ENCODE measurements at places on chromosomes 11 and 22.

- DNase-seq, result no peak
Measured at GRCh38 chr11:74460065-74460464, 7.3 kb downstream of the KCNE3 start.

DNA sequence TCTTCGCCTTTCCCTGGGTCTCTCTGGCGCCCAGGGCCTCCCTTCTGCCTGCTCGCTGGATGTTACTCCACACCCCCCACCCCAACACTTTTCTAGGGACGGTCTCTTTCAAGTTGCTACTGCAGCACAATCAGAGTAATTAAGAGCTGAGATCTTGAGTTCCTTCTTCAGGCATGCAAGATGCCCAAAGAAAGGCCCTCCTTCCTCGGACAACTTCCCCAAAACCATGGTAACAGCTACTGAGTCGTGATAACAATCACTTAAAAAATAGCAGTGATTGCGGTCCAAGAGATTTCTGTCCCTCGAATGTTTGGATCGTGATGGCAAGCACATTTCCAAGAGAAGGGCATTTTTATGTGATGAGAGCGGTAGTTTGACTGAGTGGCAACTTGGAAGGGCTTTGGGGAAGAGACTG, 638 bp upstream of the TENM4 start:
- peak; percentile 65 for DNase-seq

DNA sequence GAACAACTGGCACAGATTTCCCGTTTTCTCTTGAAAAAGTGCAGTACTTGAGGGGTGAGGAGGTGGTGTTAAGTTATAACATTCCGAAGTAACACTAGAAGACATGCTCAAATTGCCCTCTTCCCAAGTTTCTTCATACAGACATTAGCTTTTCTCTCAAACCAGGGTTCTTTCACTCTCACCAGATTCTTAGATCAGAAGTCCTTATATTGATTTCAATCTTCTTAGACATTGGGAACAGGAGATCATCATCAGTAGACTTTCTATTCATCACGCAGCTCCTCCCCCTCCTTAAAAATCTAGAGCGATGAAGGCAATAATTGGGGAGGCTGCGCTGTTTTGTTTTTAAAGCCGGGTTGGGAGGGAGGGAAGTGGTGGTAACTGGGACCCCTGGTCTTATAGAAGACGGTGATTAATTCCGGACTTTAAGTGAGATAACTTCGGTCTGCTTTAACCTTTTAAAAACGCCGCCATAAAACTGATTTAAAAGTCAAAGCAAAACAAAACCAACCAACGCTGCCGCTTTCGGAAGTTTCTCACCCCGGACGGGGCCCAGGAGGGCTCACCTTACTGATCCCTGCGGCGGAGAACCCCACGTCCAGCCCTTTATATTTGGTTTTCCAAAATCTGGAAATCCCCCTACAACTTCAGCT, 665 bp downstream of the USP28 start:
- no peak for DNase-seq

DNA sequence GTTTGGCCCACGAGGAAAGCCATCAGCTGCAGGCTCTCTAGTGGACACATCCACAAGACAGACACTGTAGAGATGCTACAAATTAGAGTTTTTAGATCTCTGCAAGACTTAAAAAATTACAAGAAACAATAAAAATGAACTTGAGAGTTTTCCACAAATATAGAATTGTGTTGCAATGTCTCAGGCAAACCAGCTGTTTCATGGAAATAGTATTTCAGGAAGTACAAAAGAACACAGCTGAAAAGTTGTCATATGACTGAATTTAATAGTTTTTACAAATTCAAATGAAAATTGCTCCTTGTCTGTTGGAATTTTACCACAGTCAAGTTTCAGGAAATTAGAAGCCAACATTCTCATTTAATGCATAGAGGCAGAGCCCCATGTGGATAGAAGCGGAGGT, 184.5 kb upstream of the PITPNB start:
- no peak for DNase-seq

- DNase-seq, result no peak
Measured at GRCh38 chr11:126357055-126357962, 1.8 kb downstream of the ST3GAL4 start.

DNA sequence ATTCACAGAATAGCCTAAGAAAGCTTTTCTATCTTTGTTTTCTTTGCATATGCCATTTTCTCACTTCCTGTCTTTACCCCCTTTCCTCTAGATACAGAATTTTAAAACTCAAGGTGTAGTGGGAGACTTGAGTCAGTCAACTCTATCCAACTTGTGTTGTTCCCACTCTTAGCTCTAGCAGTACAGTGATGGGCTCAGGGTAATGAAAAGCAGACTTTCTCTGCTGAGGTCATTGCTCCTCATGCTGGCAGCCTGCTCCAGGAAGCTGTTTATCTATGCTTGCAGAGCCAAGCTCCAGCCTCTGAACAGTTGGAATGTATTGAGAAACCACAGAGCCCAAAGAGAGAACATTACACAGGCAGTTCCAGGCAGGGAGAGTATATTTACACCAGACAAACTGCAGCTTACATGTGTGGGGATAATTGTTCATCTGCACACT, 68.1 kb downstream of the CSTPP1 start:
- DNase-seq, result no peak

- peak; percentile 31 for DNase-seq
Measured at GRCh38 chr11:21896746-21897602, 295.9 kb upstream of the ANO5 start.

DNA sequence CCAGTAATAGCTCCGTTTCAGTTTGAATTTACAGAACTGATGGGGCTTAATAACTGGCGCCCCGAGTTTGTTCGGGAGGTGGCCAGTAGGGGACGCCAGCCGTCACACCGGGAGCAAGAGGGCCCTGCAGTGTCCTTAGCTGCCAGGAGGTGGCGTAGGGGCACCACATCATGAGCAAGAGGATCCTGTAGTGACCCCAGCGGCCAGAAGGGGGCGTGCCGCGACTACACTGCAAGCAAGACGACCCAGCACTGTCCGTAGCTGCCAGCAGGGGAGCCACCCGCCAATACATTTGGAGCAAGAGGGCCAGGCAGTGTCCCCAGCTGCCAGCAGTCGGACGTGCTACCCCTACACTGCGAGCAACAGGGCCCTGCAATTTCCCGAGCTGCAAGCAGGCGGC, 663.7 kb upstream of the B3GAT1 start:
- peak; percentile 6 for DNase-seq

DNA sequence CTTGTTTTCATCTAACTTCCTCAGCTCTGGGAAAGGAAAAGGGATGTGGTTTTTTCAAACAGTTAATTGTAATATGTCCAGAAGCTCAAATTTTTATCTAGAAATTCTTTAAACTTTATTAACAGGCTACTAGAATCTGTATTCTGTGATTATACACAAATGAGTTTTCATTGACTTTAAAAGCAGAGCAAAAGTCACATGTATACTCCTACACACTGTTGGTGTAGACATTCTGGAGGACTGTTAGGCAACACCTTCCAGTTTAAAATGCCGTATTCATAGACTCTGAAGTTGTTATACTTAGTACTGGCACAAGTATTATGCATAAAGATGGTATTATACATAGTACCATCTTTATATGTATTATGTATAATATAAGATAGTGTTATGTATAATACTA, 64.9 kb downstream of the SPECC1L start:
- DNase-seq, result no peak

DNA sequence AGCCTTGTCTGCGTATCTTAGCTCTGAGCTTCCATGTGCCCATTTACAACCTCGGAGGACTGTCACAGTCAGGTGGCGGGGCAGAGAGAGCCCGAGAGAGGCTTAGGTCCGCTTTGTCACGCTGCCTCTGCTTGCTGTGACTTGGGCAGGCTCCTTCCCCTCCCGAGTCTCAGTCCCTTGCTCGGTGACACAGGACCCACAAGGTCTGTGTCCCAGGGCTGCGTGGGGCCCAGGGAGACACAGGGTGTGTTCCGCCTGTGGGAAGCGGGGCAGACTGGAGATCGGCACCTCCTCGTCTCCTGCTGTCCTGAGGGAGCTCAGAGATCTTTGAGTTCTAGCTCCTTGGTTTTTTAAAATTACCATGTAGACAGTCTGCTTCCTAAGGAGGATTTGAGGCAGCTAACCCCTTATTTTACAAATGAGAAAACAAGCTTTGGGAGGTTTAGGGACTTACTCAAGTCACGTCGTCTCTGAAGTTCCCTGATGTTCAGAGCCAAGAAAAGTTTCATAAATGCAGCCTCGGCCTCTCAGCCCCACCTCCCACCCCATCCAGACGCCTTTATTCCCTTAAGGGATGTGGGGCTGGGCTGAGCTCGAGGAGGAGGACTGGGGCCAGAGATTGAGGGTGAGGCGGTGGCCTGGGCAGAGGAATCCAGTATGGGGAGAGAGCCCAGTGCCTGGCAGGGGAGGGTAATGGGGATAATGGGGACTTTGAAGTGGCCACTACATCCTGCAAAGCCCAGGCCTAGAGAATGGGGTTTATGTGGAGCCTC, 103.6 kb downstream of the NECTIN1 start:
- DNase-seq, result no peak

GRCh38 chr11:94020777-94021481, at the start of gene HEPHL1:
Gene HEPHL1 (plus strand): TSS chr11:94021354. CDS start chr11:94021369, 15 bp downstream.
- no peak for DNase-seq

DNA sequence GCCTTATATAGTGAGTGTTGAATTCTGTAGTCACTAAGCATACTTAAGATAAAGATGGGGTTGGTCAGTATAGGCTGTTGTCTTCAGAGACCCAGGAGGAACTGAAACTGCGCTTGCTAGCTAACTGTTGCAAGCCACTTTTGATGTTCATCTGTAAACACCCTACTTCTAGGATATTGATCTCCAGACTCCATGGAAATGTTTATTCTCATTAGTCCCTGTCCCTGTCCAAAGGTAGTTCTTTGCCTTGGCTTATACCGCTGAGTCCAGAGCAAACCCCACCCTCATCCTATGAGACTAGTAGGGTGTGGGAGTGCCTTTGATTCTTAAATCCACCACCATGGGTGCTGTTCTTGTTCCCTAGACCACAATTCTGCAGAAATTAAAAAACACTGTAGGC, 36.4 kb downstream of the DEPDC5 start:
- peak; percentile 24 for DNase-seq

DNA sequence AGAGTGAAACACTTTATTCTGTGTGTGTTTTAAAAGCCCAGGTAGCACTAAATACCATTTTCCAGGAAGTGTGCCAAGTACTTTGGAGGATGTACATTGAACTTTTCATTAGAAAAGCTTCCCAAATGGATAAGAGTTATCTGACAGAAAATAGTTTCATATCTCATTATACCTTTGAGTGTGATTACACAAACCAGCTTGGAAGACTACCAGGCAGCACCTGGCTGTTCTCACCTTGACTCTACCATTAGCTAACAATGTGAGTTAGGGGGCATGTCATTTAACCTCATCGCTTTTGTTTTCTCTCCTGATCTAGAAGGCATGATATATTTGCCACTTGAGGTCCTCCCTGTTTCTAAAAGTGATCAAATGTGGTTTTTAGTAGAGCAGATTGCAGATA, 50.2 kb downstream of the GRM5 start:
- no peak for DNase-seq

GRCh38 chr22:40094485-40094884, 83.2 kb upstream of the TNRC6B start:
- DNase-seq, result no peak

DNA sequence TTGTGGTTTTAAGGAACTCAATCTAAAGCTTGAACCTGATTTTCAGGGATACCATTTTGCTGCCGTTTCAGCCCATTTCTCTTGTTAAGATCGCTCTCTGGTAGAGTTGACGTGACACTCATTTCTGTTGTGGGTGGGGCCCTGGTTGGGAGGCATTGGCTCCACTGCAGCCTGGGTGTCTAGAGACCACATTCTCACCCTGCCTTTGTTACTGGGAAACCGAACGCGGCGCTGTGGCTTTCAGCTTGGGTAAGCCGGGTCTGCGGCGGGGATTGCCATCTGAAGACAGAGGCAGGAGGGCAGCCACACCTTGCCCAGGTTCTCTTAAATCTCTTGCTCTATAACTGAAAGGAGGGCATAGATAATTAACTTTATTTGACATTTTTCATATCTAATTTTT, 3.2 kb downstream of the EHF start:
- DNase-seq, result no peak

DNA sequence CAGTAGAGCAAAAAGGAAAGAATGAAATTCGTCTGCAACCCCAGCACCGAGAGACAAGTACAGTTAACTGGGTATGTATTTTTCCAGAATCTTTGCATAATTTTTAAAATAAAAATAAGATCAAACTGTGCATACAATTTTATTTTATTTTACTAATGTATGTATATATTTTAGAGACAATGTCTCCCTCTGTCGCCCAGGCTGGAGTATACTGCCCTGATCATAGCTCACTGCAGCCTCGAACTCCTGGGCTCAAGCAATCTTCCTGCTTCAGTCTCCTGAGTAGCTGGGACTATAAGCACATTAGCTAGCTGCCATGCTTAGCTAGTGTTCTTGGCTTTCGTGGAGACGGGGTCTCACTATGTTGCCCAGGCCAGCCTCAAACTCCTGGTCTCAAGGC, 18.8 kb upstream of the DRD2 start:
- no peak for DNase-seq

GRCh38 chr11:84437071-84437980, 1151.2 kb upstream of the CCDC90B start:
- no peak for DNase-seq

DNA sequence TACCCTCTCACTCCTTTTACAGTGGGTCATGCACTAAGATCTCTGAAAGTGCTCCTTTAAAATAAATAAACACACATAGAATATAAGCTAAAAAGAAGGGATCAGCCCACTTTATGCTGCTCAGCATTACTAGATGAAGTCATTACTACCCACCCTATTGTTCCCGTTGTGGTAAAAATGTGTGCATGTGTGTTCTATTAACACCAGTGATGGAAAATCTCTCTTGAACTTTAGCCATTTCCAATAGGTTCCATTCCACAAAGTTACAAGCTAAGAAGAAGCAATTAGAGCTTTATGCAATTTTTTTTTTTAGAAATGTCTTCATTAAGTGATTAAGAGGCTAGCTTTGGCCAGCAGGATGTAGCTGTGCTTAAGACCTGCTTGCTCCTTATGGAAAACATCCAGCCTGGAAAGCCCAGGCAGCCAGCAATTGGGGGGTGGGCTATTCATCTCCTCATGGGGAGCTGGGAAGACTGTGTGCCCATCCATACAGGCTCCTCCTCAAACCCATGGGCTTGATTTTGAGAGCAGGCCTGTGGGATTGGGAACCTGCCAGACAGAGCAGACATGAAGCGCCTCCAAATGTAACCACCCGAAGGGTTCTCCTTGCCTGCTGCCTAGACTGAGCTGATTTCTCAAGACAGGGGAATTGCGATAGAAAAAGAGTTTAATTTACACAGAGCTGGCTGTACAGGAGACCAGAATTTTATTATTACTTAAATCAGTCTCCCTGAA, 92.9 kb upstream of the PARVA start:
- DNase-seq, result no peak

GRCh38 chr22:45552580-45553350, 50.1 kb downstream of the FBLN1 start:
- DNase-seq, result no peak

- DNase-seq, result peak; percentile 90
Measured at GRCh38 chr11:69295995-69296889, 2.3 kb downstream of the MYEOV start.

GRCh38 chr11:86041975-86042378, 26.9 kb downstream of the PICALM start:
- peak; percentile 81 for DNase-seq

- DNase-seq, result no peak
Measured at GRCh38 chr11:119335091-119335654, 846 bp downstream of the RNF26 start.

Measured in CD14-positive monocyte (primary cell).